Tibial nerve (tissue), 4 donors: ENCODE measurements at places on chromosomes 1 and 21.

DNA sequence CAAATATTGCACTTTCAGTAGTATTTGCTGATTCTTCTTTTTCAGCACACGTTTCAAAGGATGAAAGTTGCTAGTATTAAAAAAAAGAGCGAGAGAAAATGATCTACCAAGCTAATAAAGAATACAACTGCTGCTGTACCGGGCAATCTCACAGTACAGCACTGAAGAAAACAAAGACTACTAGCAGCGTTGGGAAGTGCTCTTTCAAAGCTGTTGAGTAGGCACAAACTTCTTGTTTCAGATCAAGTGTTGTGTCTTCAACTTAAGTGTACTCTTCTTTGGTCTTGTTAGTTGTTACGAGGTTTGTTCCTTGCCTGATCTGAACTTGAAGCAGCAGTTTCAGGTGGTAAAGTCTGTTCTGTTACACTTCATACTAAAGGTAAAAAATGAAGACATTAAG lies 7.9 kb downstream of the CSDE1 start:
- no peak for DNase-seq

GRCh38 chr21:44758781-44759627 lies 42.6 kb downstream of the UBE2G2 start:
- DNase-seq, result no peak

GRCh38 chr1:204287466-204287891 lies 72.2 kb downstream of the PLEKHA6 start:
- DNase-seq, result no peak

GRCh38 chr1:75725266-75725665 lies 757 bp downstream of the ACADM start:
- DNase-seq, result no peak

DNA sequence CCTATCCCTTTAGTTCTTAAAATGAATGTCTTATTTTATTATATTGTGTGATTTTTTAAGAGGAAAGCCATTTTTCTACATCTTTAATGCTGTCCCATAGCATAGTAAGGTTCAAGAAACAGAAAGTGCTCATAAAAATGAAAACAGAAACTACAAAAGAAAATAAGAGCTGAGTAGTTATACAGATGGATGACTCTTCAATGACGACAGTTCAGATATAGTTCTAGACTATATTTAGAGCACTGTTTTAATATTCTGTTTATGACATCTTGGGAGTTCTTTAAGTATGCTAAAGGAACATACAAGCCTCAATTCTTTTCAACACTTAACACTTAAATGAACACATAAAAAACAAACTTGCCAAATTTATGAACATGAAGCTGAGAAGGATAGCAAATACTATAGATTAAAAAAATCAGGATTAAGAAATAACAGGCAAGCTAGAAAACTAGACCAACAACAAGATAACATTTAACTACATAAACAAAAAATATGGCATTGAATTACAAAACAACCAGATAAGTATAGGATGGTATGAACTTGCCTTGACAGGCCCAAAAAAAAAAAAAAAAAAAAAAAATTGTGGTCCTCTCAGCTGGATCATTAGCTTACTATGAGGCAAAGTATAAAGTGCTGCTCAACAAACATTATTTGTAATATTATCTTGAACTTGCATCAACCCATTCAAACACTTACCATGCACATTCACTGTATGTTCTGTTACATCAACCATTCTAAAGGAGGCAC lies 87.9 kb downstream of the ZZZ3 start:
- DNase-seq, result no peak

- DNase-seq, result no peak
Measured at GRCh38 chr1:2415801-2416208, 3.4 kb upstream of the PEX10 start.

GRCh38 chr21:37364722-37365121 lies 1.9 kb upstream of the DYRK1A start:
- no peak for DNase-seq

- no peak for DNase-seq
Measured at GRCh38 chr1:110243574-110243973, 33.5 kb downstream of the KCNC4 start.
